Dermis microvascular lymphatic vessel endothelial cell (primary cell): ENCODE measurements at places on chromosomes 12 and 14.

- peak; percentile 32 for DNase-seq
Measured at GRCh38 chr12:32502693-32503502, 103.5 kb downstream of the FGD4 start.

- peak; percentile 70 for DNase-seq
Measured at GRCh38 chr14:39015360-39015961, 87.6 kb downstream of the SEC23A start.

GRCh38 chr12:104714369-104714768 is 243.7 kb downstream of the SLC41A2 start:
- DNase-seq = no peak

DNA sequence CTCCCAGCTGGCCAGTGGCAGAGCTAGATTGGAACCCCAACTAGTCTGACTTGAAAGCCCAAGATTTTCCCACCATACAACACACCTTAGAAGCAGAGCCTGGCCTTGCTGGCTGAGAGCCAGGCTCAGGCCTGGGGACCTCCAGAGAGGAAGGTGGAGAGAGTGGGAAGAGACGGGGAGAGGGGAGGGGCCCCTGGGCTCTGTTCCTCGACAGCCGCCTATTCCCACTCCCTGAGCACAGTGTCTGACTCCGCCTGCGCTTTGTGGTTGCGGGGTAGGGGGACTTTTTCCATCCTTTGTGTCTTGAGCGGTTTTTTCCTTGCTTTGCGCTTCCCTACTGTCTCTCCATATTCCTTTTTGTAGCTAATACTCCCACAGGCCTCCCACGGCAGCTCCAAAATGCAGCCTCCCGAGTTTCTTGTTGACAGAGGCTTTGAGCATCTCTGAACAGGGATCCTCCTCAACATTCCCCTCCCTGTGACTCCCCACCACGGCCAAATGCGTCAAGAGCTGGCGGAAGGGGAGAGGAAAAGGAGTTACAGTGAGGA is 4.0 kb upstream of the KCNH3 start:
- no peak for DNase-seq

GRCh38 chr14:90608281-90608680 is 207.9 kb downstream of the TTC7B start:
- no peak for DNase-seq

DNA sequence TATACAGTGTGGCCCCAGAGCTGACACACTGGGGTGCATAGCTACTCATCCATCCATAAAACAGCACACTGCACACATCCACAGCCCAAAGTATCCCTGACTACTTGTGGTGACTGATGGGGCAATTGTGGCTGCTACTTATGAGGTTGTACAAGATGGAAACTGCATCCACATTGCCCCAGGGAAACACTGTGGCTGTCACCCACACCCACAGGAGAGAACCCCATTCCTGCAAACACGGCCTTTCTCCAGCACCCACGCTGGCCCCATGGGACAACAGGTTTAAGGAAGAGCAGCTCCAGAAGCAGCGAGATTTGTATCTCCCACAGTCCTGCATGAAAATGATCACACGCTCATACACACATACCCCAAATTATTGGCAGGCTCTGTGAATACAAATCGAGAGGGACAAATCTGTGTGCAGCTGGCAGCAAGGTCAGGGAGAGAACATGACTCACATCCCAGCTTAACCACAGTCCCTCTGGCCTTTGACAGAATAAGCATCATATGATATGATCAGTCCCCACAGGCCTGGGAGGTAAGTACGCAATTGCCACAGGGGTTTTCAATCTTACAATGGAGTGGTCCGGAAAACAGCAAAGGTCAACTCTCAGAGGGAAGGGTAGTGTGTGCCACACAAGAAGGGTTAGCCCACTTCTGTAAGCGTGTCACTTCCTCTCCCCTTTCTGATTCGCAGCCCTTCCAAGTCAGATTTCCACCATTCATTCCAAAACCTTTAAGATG is 61.9 kb downstream of the ESR2 start:
- DNase-seq = peak; percentile 25

- DNase-seq = no peak
Measured at GRCh38 chr12:47955059-47955458, 8.3 kb upstream of the TMEM106C start.

DNA sequence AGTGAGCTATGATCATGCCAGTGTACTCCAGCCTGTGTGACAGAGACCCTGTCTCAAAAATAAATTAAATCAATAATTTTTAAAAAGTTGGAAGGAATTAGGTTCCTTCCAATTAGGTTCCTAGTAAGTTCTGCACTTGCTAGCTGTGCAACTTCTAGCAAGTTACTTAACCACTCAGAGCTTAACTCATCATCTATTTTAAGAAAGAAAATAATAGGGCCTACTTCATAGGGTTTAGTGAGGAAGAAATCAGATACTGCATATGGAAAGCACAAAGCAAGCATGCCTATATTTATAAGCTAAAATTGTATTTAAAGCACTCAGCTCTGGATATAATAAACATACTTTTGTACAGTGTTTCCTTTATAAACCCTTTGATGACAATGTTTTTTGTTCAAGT is 10.7 kb downstream of the FOXN3 start:
- no peak for DNase-seq

GRCh38 chr14:65095633-65096205 is 6.6 kb downstream of the MAX start:
- DNase-seq = no peak

DNA sequence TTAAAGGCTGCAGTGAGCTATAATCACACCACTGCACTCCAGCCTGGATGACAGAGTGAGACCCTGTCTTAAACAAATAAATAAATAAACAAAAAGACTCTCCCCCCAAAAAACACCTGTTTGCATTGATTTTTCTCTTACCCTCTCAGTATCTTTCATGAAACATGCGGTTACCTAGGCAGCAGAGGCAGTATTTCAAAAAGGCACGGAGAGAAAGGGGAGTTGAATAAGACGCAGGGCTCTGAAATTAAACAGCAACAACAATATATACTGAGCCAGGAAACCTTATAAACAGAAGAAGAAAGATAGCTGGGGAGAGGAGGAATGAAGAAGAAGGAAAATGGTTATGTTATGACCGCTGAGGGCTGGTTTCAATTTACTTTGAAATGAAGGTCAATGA is 277.6 kb downstream of the BTG1 start:
- no peak for DNase-seq

DNA sequence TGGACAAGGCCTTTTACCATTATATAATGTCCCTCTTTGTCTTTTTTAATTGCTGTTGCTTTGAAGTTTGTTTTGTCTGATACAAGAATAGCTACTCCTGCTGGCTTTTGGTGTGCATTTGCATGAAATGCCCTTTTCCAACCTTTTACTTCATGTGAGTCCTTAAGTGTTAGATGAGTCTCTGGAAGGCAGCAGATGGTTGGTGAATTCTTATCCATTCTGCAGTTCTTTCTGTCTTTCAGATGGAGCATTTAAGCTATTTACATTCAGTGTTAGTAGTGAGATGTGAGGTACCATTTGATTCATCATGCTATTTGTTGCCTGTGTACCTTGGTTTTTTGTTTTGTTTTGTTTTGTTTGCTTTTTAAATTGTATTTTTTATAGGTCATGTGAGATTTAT is 208.3 kb downstream of the GPHN start:
- no peak for DNase-seq

DNA sequence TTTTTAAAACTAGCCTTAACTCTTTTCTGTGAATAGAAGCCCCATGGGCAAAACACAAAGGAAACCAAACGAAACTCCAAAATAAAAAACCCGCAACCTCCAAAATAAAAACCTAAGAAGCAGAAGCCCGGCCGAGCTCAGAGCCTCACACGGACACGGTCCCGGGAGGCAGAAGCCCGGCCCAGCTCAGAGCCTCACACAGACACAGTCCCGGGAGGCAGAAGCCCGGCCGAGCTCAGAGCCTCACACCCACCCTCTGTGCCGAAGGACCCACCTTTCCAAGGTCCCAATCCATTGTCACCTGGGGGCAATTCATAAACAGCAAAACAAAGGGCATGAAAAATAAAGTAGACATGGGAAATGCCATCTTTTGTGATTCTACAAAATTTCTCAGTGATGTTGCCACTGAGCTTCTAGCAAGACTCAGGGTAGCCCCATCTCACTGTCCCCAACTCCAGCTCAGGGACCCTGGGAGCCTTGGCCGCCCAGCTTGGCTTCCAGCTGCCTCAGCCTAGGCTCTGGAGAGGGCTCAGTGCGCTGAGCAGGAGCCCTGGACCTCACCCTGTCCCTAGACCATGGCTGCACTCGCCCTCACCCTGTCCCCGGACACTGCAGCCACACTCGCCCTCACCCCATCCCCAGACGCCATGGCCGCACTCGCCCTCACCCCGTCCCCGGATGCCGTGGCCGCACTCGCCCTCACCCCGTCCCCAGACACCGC is 82.2 kb downstream of the GALNT9 start:
- no peak for DNase-seq

DNA sequence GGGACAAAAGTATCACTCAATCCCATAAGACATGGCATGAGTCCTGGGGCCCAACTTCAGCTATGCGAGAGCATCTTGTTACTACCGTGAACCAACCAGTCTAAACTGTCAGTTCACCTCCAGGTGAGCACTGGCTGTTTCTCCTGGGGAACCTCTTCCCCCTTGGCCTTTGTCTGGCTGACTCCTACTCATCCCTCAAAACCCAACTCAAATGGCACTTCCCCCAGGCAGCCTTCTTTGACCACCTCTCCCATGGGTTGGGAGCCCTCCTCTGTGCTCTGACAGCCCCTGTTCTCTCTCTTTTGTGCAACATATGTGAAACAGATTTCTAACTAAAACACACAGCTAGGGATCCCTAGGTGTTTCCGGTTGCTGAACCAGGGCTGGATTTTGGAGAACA is 37.7 kb downstream of the FOXN4 start:
- DNase-seq = no peak

- DNase-seq = no peak
Measured at GRCh38 chr12:12323591-12323990, 26.5 kb downstream of the MANSC1 start.

- no peak for DNase-seq
Measured at GRCh38 chr14:39861696-39862095, 429.5 kb upstream of the FBXO33 start.

DNA sequence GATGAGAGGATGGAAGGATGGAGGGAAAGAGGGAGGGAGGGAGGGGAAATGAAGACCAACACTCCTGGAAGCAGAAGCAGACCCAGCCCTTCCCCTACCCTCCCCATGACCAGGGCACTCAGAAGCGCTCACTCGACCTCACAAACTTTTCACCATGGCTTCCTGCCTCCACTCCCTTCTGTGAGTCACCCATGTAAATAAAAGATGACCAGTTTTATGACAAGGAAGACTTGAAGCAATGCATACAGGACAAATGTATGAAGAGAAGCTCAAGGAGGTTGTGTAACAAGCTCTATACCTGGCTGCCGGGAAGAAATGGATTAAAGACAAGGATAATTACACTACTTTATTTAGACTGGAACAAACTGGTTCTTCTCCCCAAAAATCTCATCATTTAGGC is 63.8 kb downstream of the CDC42BPB start:
- DNase-seq = no peak

GRCh38 chr12:65918021-65918420 is 93.7 kb downstream of the HMGA2 start:
- no peak for DNase-seq

GRCh38 chr14:89378119-89378518 is 38.9 kb downstream of the FOXN3 start:
- DNase-seq = no peak

DNA sequence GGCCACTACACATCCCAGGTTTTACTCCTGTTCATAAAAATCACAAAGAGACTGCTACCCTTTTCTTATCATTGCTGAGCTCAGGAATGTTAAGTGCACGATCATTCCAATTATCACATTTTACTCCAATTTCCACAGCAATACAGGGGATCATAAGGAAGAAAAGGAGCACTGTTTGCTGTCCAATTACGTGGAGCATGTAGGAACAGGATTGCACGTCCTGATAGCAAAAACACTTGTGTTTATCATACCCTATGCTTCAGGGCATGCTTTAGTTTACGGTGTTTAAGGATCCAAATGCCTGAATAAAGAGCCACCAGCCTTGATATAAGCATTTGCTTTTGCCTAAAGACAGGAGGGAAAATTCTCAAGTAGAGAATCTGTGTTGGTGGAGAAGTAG is 155.4 kb upstream of the EGLN3 start:
- DNase-seq = no peak

DNA sequence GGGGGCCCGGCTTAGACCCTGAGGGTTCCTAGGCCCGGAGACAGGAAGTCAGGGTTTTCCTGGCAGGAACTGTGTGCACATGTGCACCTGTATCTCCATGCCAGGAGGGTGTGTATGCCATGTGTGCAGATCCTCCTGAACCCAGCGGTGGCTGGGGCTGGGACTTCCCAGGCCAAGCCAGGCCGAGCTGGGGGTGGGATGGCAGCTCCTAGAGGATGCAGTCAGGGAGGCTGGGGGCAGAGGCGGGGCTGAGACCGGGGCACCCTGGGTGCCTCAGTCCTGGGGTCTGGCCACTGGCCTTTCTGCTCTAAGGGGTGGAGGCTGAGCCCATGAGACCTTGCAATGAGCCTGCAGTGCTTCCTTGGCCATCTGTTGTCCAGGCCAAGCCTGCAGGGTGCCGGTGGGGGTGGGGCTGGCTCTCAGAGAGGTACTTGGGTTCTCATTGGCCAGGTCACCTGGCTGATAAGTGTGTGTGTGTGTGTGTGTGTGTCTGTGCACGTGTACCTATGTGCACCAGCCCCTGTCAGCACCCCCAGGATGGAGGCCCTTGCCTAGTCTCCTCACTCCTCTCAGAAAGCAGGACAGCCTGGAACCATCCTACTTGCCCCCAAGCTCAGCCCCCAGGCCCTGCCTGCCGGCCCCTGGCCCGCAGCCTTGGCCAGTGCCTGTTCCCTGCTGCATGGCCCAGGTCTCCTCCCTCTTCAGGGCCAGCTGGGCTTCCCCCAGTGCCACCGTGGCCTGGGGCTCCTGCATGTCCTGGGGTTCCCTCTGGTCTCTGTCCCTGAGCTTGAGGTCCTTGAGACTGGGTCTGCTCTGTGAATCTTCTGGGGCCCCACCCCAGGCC is 10.6 kb upstream of the TNFAIP2 start:
- no peak for DNase-seq

DNA sequence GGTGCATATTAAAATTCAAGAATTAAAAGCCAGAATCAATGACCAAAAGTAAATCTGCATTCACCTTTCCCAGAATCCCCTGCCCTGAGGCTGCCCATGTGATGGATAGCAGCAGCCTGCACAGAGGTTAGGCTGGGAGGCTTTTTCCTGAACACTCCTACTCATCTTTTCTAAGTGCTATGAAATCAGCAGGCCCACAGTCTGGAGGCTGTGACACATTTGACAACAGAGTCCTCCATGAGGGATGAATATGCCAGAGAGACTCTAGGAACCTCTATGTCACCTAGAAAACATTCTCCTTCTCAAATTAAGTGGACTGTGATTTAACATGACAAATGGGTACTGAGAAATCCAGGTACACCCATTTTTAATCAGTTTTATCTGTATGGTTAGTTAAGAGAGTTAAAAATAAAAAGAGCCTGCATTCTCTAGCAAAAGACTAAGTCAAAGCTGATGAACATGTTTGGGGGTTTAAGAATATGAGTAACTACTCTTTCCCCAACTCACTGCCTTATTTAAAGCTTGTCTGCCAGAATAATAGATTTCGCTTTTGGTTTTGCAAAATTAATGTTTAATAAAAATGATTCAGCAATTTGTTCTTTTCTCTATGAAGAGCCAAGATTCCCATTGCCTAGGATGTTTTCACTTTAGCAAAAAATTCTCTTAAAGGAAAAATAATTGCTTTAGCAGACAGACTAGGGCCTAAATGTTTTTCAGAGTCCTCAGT is 115.0 kb downstream of the RTN1 start:
- no peak for DNase-seq

- no peak for DNase-seq
Measured at GRCh38 chr12:131015581-131016337, 62.1 kb downstream of the ADGRD1 start.
